ENCODE measurements at places on chromosomes 2 and 18. TPM values are rescaled to one million over a fixed set of nuclear protein-coding genes. Genes with fewer than 3 reads are reported as not detected.

- DNase-seq = no peak
These were observed 199.7 kb downstream of the MYO3B start for GRCh38 chr2:170377500-170378207.

Gene RNMT
- 25.2 TPM for total RNA-seq

Gene CRYBA2
- not detected for total RNA-seq

- DNase-seq = peak; percentile 32
These were observed 17.7 kb upstream of the EN1 start for GRCh38 chr2:118865106-118865505.

- DNase-seq = no peak
These were observed 360.3 kb downstream of the IRS1 start for GRCh38 chr2:226439337-226439736.

Gene IL1RL1
- total RNA-seq = 0.43 TPM

GRCh38 chr18:3830604-3831003 lies 380.6 kb downstream of the TGIF1 start:
- DNase-seq = no peak

DNA sequence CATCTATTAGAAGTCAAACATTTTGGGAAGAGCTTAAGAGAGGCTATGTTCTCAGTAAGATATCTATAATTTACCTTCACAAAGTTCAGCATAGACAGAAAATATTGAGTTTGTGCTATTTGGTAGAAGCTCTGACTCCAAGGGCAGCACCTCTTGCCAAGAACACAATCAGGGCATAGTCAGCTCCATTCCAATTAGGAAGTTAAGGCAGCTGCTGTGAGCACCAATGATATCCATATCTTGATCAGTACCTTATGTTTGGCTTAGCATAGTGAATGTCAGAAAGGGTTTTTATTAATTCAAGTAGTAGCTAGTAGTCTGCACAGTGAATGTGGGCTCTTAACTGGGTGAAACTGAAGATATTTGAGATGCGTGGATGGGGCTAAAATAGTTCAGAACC lies 86.4 kb upstream of the SPRED2 start:
- DNase-seq = no peak

DNA sequence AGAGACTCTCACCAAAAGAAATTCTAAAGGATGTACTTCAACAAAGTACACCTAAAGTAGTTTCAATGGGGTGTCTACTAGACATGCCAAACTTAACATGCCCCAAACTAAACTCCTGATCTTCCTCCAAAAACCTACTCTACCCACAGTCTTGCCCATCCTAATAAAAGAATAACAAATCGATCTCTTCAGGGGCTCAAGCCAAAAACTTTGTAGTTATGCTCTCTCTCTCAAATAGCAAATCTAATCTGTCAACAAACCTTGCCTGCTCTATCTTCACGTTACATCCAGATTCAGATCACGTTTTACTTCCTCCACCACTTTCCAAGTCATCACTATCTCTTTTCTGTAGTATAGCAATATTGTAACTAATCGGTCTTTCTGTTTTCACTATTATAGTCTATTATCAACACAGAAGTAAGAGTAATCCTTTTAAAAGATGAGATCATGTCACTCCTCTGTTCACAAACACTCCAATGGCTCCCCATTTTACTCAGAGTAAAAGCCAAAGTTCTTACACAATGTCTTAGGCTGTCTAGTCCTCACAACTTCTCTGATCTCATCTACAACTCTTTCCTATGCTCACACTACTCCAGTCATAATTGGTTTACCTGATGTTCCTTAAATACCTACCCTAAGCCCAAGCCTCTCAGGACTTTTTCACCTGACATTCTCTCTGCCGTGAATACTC lies 79.9 kb downstream of the THADA start:
- no peak for DNase-seq

DNA sequence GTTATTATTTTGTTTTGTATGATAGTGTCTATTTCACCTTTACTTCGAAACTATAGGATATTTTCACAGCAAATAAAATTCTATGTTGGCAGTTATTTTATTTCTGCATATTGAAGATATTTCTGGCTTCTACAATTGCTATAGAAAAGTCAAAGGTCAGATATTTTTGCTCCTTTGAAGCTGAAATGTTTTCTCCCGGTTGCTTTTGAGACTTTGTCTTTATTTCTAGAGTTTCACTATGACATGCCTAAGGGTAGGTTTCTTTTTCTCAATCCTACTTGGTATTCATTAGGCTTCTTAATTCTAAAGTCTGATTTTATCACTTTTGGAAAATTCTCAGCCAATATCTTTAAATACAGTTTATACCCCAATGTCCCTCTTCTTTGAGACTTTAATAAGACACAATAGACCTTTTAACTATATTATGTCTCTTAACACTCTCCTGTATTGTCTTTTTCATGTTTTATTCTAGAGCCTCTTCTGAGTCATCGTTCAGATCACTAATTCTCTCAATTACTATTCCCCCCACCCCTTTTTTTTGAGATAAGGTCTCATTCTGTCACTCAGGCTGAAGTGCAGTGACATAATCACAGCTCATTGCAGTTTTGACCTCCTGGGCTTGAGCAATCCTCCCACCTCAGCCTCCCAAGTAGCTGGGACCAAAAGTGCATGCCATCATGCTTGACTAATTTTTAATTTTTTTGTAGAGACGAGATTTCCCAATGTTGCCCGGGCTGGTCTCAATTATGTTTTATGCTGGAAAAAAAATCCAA lies 50.5 kb downstream of the USP37 start:
- DNase-seq = peak; percentile 26

DNA sequence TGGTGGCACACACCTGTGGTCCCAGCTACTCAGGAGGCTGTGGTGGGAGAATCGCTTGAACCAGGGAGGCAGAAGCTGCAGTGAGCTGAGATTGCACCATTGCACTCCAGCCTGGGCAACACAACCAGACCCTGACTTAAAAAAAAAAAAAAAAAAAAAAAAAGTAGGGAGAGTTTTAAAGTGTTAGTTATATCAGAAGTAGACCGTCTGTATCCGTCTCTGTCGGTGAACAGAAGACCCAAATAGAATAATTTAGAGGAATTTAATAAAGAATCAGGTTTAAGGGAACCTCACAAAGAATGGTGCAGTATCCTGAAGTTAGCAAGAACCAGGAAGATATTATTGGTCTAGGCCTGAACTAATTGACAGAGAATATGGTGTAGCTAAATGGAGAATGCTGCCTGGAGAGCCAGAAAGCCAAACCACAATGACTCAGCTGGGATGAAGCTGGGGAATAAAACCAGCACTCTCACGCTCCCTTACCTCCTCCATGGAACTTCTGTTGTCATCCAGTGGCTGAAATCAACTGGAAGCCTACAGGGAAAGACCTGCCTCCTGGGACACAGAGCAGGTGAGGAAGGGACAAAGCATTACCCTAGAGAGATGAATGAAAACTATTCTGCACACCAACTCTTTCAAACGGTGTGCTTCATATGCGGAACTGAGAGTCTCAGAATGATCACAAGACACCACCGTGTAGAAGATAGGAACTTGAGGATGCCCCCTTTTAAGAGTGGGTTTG lies 39.1 kb upstream of the PLEKHM3 start:
- DNase-seq = no peak

DNA sequence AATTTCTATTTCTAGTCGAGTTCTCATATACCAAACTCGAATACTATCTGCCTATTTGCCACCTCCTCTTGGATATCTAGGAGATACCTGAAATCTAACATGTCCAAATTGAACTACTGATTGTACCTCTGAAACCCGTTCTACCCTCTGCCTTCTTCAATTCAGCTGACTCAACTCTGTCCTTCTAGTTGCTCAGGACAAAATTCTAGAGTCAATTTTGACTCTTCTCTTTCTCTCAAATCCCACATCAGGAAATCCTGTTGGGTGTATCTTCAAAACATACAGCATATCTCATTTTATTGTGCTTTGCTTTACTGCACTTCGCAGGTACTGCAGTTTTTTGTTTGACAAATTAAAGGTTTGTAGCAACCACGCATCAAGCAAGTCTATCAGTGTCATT lies 137.8 kb downstream of the ZAP70 start:
- DNase-seq = no peak

DNA sequence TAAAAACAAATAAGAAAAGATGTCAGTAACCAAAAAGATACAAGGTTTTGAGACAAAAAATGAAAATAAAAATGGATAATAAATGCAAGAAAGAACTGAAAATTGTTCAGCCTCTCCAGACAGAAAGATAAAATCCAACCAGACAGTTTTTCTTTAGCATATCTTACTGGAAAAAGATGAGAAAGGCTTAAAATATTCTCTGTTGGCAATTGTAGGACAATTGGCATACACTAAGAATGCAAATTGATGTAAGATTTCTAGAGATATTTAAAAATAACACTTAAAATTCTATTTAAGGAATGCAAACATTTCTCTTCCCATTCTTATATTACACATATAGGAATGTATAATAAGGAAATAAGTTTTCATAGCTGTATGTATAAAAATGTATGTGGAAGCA lies 590.6 kb downstream of the DSC3 start:
- no peak for DNase-seq

Gene ZNF638
- 79.8 TPM for total RNA-seq

DNA sequence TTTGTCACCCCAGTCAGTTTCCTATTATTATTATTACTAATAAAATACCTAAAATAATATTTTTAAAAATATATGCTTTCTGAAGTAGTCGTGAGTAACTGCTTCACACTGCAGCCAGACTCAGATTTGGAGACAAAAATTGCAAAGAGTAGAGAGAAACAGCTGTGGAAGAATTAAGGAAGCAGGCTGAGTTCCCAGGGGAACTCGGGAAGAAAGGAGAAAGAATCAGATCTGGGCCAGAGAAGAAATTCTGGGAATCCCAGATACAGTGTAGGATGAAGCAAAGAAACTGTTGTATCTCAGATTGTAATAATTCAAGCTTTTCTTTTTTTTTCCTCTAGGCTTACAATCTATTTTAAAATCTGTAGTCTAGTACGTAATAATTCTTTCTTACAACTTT lies 182.3 kb downstream of the FTCDNL1 start:
- DNase-seq = no peak

GRCh38 chr18:13110559-13110958 lies 108.0 kb upstream of the LDLRAD4 start:
- no peak for DNase-seq

- DNase-seq = no peak
These were observed 72.0 kb upstream of the EPAS1 start for GRCh38 chr2:46225150-46225625.

DNA sequence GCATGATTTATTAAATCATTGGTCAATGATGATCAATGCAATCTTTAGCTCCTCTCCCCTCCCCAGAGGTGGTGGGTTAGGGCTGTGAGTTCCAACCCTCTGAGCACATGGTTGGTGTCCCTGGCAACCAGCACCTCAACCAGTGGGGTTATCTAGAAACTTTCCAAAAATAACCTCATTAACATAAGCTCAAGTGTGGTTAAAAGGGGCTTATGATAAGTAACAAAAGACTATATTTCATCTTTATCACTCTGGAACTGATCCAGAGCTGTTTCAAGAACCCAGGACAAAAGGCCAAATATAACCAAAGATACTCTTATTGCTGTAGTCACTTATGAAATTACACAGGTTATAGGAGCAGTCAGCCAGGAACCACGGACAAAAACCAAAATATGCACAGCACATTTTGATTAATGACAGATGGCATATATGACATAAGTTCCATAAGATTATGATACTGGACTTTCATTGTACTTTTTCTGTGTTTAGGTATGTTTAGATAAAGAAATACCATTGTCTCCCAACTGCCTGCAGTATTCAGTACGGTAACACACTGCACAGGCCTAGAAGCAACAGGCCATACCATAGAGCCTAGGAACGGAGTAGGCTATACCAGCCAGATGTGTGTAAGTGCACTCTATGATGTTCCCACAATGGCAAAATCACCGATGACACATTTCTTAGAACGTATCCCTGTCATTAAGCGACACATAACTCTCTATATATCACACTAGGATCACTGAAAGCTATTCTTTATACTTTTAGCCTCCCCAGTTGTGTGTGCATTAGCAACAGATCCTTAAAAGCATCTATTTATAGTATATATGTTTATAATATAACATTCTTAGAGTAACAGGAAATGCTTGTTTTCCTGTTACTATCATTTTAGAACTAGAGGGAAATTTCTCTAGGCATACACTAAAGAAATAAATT lies 31.9 kb downstream of the KIDINS220 start:
- no peak for DNase-seq

DNA sequence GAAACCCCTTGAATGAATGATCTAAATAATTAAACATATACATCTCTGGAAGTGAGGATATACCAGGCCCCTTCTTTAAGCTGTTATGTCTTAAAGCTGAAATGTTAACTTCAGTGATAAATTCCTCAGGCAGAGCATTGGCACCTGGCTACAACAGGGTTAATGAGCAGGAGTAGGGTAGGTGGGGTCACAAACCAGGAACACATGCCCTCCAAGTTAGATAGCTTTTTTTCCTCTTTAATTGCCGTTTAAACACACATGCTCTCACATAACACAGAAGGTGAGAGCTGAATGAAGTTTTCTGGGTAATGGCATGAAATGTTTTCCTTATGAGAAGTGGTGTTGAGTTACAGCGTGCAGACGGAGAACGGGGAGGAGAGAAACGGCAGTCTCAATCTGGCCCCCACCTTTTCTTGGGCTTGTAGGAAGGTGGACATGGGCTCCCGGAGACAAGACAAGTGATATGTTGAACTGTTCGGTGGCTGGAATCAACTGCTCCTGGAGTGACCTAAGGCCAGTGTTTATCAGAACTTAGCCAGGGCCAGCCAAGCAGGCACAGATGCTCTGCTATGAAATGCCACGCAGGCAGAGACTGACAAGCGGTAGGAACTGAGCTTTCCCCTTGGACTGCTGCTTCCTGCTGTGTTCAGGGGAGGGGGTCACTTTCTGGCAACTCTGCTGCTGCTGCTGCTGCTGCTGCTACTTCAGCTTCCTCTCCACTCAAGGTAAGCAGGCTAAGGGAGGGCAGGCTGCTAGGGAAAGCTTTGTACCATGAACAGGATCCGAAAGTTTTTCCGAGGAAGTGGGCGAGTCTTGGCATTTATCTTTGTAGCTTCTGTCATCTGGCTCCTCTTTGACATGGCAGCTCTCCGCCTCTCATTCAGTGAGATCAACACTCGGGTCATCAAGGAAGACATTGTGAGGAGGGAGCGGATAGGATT lies at the start of gene GALNT5:
Gene GALNT5, plus strand, starts transcription at position 394 of the 941 bp plus-strand sequence. Its CDS starts 378 bp downstream, at position 772.
- no peak for DNase-seq

GRCh38 chr2:78892295-78892694 lies 133.2 kb upstream of the REG3G start:
- DNase-seq = no peak

DNA sequence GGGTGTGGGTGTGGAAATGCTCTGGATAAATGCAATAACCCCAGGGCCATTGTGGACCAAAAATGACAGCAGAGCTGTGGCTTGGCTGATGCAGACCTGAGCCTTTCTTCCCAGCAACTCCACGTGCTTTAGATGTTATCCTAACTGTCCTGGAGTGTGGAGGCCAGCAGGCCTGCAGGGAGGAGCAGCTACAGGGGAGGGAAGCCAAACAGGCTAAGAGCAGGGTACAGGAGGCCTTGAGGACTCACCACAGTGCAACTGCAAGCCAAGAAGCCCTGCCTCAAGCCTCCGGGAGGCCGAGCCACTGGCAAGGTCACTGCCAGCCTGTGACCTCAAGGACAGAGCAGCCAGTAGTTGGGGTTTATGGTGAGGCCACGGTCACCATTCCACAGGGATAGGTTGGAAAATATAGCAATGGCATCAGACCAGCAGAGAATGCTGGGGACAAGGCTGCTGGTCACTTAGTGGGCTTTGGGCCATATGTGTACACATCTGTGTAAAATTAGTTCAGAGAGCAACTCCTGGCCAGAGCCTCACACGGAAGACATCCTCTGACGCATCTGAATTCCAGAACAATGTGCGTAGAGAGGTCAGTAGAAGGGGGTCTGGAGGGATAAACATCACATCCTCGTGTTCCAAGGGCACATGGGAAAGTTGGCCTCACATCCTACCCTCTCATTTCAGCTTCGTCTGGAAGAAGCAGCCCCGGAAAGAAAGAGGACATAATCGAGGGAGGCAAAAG lies 76.2 kb upstream of the UPP2 start:
- DNase-seq = no peak
